AG04450 (cell line): ENCODE measurements at places on chromosomes 2 and 18. TPM values are rescaled to one million over a fixed set of nuclear protein-coding genes. Genes with fewer than 3 reads are reported as not detected.

The KIAA2012 gene
- polyA plus RNA-seq, result 0.11 and 0.12 TPM in 2 replicates

The CXCR1 gene
- polyA plus RNA-seq, result not detected in 2 replicates

The FABP1 gene
- not detected in 2 replicates for polyA plus RNA-seq

The STEAP3 gene
- polyA plus RNA-seq, result 34.3 and 42.7 TPM in 2 replicates

The EFR3B gene
- 0.09 and 0.14 TPM in 2 replicates for polyA plus RNA-seq

The AFF3 gene
- 17.9 and 21.8 TPM in 2 replicates for polyA plus RNA-seq

The HADHA gene
- polyA plus RNA-seq, result 155 and 172 TPM in 2 replicates

The IL36RN gene
- polyA plus RNA-seq, result not detected in 2 replicates

The PTH2R gene
- not detected in 2 replicates for polyA plus RNA-seq

The UGT1A8 gene
- polyA plus RNA-seq, result not detected in 2 replicates
